Right lung (tissue), 10 donors: ENCODE measurements at places on chromosomes 7 and 10.

DNA sequence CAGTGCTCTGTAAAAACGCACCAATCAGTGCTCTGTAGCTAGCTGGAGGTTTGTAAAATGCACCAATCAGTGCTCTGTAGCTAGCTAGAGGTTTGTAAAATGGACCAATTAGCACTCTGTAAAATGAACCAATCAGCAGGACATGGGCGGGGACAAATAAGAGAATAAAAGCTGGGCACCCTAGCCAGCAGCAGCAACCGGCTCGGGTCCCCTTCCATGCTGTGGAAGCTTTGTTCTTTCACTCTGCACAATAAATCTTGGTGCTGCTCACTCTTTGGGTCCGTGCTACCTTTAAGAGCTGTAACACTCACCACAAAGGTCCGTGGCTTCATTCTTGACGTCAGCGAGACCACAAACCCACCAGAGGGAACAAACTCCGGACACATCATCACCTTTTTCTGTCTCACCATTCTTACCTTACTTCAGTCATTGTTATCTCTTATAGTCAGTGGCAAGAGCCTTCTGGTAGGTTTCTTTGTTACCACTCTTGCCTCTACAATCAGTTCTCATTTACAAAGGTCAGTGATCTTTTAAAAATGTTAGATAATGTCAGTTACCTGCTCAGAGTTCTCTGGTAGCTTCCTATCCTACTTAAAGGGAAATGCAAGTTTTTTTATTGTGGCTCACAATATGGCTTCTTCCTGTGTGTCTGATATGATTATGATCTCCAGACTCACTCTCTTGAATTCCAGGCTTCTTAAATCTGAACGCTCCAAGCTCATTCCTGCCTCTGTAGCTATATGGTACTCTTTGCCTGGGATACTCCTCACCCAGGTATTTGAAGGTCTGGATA is 4.5 kb downstream of the STAM start:
- no peak for DNase-seq

- no peak for DNase-seq
Measured at GRCh38 chr10:29395409-29395808, 106.5 kb downstream of the LYZL1 start.

DNA sequence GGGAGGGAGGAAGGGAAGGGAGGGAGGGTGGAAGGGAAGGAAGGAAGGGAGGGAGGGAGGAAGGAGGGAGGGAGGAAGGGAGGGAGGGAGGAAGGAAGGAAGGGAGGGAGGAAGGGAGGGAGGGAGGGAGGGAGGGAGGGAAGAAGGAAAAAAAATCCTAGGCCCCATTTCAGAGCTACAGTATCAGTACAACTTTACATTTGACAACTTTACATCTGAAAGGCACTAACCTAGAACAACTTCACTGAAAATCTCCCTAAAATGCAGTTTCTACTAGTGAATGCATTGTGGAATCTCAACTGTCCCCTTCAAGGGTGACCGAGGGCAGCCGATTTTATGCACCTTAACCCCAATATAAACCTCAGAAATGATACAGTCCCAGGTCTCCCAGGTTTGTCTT is 259.8 kb upstream of the GALNT17 start:
- DNase-seq = no peak

GRCh38 chr10:114654822-114655575 is 3.1 kb downstream of the ABLIM1 start:
- no peak for DNase-seq

- DNase-seq = no peak
Measured at GRCh38 chr10:111558211-111558610, 481.4 kb downstream of the ADRA2A start.

GRCh38 chr10:93478873-93479272 is 3.3 kb downstream of the MYOF start:
- DNase-seq = no peak

DNA sequence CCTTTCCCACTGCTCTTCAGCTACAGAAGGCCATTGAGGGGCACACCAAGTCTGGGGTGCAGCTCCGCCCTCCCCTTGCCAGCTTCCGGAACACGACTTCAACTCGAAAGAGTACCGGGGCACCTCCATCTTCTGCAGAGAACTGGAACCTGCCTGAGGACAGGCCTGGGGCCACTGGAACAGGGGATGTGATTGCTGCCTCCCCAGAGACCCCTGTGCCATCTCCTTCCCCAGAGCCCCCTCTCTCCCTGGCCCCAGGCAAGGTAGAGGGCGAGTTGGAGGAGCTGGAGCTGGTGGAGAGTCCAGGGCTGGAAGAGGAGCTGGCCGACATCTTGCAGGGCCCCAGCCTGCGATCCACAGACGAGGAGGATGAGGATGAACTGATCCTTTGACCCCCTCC is 10.9 kb downstream of the FAM131B start:
- no peak for DNase-seq

DNA sequence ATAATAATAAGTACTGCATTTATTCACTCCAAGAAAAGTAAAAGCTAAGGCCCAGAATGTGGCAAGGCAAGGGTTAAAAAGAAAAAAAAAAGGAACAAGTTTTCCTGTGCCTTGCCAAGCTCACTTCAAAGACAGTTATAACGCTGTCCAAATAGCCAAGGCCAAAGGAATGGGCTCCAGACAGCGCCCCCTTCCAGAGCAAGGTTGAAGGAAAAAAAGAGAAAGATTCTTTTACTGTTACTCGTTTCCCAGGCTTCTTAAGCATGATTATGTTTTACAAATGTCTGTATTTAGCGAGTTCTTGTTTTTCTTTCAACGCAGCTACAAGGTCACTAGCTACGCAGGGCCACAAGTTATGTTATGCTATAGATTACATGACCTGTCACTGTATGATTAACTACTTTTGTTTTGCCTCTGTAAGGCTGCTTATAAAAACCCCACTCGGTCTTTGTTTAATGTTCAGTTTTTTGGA is 9.1 kb upstream of the EIF4H start:
- peak; percentile 11 for DNase-seq

- no peak for DNase-seq
Measured at GRCh38 chr7:45511721-45512597, 62.2 kb upstream of the ADCY1 start.

DNA sequence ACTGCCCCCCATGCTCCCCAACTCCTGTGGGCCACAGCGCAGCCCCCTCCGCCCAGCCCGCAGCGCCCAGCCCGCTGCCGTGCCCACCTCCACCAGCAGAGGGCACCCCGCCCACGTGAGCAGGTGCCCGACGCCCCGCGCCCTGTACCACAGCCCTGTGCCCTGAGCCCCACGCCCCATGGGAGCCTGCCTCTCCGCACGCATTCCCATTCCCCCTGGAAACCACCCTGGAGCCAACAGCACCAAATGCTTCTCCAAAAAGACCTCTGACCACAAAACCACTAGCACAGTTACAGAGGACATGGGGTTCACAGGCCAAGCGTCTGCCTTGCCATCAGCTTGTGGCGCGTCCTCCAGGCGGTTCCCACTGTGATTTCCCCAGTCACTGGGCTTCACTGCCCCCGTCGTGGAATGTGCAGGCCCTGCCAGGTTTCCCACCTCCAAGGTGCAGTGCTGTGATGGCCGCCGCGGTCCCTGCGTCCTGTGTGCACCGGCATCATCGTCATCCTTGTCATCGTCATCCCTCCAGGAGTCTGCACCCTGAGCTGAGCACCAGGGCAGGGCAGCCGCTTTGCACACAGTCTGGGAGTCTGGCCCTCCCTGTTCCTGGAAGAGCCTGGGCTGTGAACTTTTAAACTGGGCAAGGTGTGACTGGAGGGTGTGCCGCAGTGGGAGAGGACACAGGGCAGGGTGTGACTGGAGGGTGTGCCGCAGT is 61.7 kb downstream of the PWWP2B start:
- DNase-seq = no peak

GRCh38 chr7:48182718-48183369 is 11.6 kb downstream of the ABCA13 start:
- DNase-seq = no peak

- DNase-seq = peak; percentile 67
Measured at GRCh38 chr7:36298106-36298505, 91.6 kb upstream of the ANLN start.

GRCh38 chr10:117429643-117430265 is 54.5 kb upstream of the PDZD8 start:
- no peak for DNase-seq

DNA sequence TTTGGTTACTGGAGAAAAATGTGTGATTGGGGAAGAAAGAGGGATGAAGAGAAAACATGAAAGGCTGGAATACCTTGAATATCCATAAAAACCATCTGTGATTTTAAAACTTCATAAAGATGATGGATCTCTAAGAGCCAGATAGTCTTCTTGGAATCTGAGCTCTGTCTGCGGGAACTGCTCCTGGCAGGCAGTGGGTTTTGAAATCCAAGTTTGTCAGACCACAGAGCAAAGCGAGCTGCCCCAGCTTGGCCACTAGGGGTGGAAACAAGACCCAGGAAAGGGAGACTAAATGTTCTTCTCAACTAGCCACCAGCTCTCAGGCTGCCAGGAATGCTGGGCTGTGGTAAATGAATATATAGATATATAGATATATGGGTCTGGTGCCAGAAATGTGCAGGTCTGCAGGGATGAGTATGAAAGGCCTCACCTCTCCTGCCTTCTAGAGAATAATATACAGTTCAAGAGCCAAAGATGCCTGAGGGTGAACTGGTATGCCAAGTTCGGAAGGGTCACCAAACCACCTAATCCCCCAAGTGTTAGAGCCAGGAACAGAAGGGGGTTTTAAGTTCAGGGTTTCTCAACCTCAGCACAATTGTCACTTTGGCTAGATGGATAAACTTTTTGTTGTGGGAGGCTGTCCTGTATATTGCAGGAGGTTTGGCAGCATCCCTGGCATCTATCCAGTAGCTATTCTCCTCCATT is 208.8 kb downstream of the KCNMA1 start:
- DNase-seq = no peak

DNA sequence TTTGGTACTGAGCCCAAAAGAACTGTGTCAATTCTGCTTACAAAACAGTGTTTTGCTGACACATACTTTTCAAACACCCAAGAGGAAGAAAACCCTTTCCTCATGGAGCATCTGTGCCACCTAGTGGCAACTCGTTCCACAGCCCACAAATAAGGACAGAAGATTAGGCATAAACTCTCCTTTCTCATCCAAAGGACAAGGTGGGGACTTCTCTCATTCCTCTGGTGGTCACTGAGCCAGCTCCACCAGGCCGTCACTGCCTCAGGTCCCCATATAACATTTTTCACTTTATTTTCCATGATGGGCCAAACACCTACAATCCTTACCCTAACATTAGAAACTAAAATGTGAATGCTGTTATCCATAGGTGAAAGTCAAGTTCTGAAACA is 76.9 kb downstream of the RNF216 start:
- DNase-seq = peak; percentile 86
